ENCODE measurements at places on chromosomes 6 and 20.

- no peak for DNase-seq
Observed at GRCh38 chr6:35089216-35089934, 51.8 kb downstream of the TCP11 start.

DNA sequence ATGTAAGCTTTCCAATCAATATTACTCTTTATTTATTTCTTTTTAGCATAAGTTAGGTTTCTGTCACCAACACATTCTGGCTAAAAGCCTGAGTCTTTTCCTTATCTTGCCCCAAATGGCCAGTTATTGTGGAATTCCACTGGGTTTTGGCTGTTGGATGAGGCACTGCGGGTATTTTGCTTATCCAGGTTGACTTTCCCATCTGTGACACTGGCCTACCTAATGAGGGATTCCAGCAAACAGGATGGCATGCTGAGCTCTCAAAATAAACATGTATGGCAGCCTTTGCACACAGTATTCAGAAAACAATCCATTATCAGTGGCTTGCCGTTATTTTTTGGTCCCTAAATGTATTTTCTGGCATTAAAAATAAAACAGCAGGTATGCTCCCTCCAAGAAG, 6.5 kb upstream of the RALGAPB start:
- DNase-seq, result no peak

DNA sequence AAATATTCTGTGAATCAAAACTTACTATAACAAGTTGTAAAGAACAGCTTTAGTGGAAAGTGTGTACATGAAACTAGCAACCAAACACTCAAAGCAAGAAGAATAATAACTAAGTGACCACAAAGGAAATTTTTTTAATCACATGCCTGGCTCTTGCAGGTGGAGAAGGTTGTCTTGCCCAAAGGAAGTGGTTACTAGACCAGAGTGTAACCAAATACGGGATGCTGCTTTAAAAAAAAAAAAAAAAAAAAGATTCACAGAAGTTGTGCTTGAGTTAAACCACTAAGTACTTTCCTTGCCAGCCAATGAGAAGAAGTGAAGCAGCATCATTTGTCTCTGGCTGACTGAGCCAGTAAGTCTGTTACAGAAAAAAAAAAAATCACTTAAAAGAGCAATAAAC, 19.1 kb upstream of the HLA-DQB1 start:
- DNase-seq, result no peak

GRCh38 chr6:147207351-147207750, 3.1 kb downstream of the STXBP5 start:
- no peak for DNase-seq

DNA sequence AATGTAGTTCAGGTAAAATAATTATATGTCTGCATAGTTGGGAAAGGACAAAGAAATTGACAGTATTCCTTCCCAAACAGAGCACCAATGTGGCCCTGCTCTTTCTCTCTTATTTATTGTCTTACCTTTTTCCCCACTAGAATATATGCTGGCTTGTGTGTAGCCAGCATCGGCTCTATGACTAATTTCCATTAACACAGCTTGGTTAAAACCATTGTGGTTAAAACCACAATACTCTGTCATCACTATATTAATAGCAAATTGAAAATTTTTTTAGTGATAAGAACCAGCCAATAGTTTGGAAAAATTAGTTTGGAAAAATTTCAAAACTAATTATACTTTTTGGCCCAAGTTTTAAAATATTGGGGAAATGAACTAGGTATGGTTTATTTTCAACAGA, 535.1 kb downstream of the UTRN start:
- no peak for DNase-seq

DNA sequence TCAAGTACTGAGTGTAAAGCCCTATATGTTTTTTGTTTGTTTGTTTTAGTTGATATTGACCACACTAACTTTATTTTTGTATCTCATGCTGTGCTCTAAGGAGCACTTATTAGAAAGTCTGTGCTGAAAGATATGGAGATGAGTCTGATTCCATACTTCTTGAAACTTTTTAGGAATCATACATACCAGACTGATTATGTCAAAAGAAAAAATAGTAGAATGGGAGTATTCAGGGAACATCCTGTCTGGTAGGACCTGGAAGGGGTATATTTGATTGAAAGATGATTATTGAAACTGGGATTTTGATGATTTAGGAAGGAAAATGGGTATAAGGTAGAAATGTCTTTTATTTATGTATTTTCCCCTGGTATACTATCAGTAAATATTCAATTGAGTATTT, 111.4 kb downstream of the QKI start:
- no peak for DNase-seq

DNA sequence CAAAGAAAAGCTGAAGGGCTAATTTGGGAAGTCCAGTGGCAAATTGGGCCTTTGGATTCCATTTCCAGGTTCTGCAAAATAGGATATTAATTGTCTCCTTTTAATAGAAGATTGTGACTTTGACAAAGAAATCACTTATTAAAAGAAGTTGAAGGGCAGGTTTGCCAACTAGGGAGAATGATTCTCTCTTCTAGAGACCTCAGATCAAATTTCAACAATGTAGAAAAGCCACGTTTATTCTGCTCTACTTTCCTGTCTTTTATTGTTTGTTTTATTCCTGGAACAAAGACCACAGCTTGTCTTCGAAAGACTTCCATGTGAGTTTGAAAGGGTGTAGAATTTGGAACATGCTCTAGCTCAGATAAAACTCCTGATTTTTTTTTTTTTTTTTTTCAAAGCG, 65.5 kb upstream of the PRL start:
- DNase-seq, result no peak

GRCh38 chr6:147741389-147741788, 232.9 kb downstream of the SAMD5 start:
- no peak for DNase-seq

GRCh38 chr6:105991561-105992314, 94.4 kb upstream of the PRDM1 start:
- no peak for DNase-seq

GRCh38 chr6:31639449-31639861, 13.0 kb downstream of the BAG6 start:
- no peak for DNase-seq

DNA sequence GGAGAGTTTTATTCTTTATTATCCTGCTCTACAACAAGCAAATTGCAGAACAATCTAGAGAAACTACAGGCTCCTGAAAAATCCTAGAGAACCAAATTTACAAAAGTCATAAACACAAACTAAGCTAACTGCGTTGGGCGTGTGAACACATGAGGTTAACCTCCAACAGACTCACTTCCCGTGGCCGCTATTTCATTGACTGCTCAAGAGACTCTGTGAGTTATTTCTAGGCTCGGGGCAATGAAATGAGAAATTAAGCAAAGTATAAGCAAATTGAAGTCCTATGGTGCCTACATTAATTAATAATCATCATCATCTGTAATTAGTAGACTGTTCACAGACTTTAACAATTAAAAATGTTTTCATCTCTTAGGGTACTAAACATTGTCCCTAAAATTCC, 100.0 kb downstream of the MBOAT1 start:
- no peak for DNase-seq
